A673 (cell line): ENCODE measurements at places on chromosomes 6 and 20. TPM values are rescaled to one million over a fixed set of nuclear protein-coding genes. Genes with fewer than 3 reads are reported as not detected.

RAD21L1 gene
- not detected in 2 replicates for total RNA-seq

DNA sequence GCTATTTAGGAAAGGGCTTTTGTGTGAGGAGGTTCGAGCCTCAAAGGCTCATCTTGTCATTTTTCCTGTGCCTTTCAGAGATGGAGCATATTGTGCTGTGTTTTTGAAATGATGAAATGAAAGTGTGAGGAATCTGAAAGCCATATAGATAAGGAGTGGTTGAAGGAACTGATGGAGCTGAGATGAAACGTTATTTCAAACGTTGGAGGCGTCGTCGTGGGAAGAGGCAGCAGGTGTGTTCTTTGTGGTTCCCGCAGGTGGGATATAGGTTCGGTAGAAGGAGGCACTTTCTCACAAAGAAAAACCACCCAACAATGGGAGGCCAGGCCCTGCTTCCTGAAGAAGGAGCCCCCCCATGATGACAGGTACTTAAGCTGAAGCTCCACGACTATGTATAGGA lies 83.2 kb upstream of the SNAP25 start:
- DNase-seq: no peak

DNA sequence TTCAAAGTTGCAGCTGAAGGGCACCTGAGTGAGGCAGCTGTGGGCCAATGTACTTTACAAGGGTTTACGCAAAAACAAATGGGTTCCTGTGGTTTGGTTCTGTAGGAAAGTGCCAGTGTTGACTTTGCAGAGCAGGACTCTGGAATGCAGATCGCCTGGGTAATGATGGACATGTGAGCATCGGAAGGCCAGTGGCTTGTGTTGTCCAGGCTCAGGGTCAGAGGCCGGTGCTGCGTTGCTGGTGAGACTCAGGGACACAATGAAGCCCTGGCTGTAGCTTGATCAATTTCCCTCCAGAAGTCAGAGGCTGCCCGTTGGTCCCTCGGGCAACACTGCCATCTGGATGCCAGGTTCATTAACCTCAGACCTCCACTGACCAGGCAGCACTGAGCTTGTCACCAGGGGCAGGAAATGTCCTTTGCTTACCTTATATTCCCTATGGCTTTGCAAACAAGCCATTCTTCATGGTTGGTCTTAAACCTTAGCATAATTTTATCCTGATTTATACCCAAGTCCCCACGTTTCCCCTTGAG lies 753.4 kb downstream of the QKI start:
- no peak for DNase-seq

DNA sequence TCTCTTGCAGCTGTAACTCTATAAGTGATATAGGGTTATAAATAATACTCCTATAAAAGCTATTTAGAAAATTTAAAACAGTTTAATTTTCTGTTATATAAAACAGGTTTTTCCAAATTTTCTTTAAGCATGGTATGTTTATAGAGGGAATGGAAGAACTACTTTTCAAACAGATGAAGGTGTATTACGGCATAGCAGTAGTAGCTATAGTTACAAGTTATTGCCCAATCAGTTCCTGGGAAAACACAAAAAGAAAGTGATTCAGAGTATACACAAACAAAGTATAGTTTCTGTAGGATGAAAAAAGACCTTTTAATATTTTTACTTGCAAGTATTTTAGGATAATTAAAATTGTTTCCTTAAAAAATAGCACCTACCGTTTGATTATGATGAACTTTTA lies 9.8 kb downstream of the SLC17A5 start:
- DNase-seq: no peak

MAS1L gene
- not detected in 2 replicates for total RNA-seq

DNA sequence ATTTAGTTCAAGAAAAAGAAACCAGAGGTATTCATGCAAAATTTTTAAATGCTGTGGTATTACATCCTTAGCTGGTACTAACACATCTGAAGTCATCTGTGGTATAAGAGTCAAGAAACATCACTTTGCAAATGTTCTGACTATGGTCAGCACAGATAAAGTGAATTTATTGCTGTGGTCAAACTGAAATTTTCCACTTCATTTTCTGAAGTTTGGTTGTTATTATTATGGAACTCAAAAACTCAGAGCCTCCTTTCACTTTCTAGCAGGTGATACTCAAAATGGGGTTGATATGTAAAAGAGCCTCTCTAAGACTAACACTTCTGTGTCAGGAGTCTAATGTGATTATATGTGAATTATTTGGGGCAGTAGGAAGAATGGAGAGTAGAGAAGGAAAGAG lies 257.8 kb downstream of the RNGTT start:
- no peak for DNase-seq

- no peak for DNase-seq
These were observed 52.9 kb downstream of the NOX3 start for GRCh38 chr6:155402656-155403304.

- no peak for DNase-seq
These were observed 215.4 kb downstream of the PTPRT start for GRCh38 chr20:42974347-42974746.

KCNG1 gene
- total RNA-seq: 19.6 and 22.7 TPM in 2 replicates
